ENCODE measurements at places on chromosomes 16 and 17.

DNA sequence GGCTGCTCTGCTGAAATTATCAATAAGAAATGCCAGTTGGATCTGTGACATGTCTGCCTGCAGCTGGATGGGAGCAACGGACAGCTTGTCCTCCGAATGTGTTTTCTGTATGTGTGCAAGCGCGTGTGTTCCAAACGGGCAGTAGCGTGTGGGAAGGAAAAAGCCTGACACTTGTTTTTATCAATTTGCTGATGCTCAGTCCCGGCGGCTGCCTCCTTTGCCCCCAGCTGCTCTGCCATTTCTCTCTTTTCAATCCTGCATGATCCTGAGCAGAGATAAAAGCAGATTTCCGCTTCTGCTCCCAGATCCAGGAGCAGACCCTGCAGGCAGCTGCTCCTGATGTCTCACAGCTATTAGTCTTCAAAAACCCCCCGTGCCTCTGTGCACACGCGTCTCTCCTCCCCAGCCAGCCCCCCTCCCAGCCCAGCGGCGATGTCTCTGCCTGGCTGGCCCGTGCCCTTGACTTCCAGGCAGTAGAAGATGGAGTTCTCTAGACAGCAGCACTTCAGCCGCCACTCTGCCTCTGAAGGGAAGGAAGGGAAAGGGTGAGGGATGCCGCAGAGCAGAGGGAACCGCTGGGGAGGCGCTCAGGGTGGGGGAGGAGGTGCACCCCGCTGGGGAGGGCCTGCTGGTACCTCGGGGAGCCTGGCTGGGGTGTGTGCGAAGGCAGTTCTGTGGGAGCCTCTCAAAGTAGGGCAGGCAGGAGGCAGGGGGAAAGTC is 4.1 kb downstream of the PRCD start:
- DNase-seq = peak; percentile 74

- DNase-seq = no peak
These were observed 90.0 kb downstream of the TMEM114 start for GRCh38 chr16:8500351-8500750.

- peak; percentile 40 for DNase-seq
These were observed 170.4 kb downstream of the SNX29 start for GRCh38 chr16:12146966-12147365.

DNA sequence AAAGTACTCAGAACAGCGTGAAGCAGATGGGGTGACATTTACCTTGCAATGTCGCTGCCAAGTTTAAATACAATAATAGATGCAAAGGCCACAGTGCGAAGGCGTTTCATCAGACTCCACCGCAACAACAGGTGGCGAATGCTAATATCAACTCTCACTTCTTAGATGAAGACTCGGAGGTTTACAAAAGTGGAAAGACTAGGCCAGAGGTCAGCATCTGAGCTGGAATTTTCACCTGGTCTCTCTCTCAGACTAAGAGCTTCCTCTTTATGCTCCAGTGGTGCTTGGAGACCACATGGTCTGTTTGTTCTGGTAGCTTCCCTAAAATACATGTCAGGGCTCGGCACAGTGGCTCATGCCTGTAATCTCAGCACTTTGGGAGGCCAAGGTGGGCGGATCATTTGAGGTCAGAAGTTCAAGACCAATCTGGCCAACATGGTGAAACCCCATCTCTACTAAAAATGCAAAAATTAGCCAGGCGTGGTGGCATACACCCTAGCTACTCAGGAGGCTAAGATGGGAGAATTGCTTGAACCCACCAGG is 169.1 kb downstream of the XYLT1 start:
- DNase-seq = peak; percentile 18

DNA sequence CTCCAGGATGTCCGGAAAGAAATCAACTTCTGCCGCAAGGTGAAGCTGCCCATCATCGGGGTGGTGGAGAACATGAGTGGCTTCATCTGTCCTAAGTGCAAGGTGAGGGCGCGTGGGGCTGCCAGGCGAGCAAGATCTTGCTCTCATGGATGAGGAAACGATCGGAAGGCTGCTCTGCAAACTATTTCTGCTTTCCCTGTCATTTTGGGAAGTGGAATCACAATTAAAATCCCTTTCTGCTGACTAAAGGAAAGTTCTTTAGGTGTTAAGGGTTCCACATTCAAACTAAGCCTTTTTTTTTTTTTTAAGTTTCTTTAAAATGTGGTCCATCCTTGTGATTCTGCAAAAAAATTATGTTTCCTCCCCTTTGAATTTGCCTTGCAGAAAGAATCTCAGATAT is 17.7 kb downstream of the NUBP1 start:
- no peak for DNase-seq

DNA sequence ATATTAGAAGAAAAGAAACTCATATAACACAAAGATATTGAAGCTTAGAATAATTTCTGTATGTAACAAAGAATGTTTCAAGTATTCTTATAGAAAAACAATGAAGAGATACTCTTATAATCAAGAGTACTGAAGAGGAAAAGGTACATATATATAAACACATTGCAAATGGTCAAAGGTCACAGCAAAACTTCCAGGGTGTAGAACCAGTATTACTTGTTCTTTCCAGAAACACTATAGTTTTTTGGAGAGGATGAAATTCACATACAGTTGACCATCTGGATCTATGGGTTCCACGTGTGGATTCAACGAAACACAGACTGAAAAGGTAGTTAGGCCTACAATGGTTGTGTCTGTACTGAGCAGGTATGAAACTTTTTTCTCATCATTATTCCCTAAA is 22.6 kb downstream of the PRPSAP1 start:
- DNase-seq = no peak

DNA sequence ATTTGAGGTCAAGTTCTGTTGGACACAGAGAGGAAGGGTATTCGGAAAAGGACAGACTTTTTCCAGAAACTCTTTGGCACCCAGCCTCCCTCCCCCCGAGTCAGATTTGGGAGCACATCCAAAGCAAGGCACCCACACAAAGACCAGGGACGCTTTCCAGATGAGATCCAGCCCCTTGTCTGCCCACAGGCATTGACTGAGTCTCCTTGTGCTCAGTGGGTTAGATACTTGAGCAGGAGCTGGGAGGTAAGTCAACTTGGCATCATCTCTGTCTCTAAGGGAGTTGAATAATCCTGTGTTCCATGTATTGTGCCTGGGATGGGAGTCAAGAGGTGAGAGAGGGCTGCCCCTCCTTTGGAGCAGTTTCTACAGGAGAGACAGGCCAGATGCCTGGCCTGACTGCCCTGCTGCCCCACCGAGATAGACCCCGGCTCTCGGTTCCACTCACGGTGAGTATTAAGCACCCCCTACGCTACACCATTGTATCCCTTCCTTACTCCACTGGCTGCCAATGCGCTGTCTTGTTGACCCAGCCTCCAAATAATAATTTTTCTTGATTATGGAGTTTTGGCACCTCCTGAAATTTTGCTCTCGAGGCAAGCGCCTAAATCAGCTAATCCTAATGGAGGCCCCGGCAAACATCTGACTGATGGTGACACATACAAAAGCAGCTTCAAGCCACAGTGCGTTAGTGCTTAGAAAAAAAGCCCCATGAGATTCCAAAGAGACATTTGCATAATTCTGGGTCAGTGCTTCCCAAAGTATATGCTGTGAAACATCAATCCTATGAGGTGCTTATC is 29.6 kb upstream of the MAP3K14 start:
- DNase-seq = no peak

DNA sequence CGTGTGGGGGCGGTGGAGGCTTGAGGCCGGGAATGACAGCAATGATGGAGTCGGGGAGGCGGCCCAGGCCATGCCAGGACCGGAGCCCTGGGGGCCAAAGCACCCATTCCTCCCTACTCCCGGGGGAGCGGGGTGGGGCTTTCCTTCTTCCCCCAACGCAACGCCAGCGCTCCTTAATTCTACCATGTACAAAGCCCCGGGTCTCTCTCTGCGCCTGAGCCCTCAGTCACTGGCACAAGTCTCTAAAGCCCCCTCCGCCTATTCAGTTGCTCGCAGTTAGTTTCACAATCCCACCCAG is 245 bp upstream of the RNF227 start:
- DNase-seq = no peak

- DNase-seq = no peak
These were observed 97.6 kb upstream of the CBX4 start for GRCh38 chr17:79936641-79937381.

DNA sequence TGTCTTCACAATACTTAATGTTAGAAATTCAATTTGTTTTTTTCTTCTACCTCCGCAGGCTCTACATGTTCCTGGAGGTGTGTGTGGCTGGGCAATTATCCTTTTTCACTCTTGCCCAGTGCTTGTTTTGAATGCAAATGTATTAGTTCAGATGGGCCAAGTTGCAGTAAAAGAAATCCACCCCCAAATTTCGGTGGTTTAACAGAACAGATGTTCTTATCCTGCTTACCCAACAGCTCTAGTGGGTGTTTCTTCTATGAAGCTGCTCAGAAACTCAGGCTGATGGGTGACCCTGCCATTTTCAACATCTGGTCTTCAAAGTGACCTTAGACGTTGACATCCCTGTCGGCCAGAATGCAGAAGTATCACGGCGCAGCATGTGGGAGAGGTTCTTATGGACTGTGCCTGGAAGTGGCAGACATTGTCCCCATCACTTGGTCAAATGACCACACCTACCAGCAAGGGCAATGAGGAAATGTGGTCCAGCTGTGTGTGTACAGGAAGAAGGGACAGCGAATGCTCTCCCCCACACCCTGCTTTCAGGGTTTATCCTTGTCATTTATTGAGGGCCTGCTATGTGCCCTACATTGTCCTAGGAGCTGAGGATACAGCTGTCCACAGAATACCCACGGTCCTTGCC is 157.3 kb downstream of the CDH13 start:
- DNase-seq = no peak

Data from NCI-H1694 treated with DMSO at 0.1 percent for 48 hours (cell line).